Fibroblast of mammary gland (primary cell): ENCODE measurements at places on chromosomes 2 and 18.

DNA sequence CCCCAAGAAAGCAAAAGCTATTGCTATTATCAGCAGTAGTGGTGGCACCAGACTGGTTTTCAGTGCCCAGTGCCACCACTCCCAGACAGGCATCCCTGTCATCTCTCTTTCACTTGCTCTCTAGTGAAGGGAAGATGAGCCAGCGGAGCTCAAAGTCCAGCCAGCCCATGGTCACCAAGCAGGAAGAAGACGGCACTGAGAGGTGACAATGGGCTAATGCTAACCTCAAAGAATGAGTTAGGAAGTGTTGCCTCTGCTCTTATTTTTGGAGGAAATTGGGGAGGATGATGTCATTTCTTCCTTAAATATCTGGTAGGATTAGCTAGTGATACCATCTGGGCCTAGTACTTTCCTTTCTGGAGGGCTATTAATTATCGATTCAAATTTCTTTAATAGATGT is 1.7 kb downstream of the SP140 start:
- no peak for DNase-seq

- DNase-seq, result no peak
Observed at GRCh38 chr2:232447638-232448303, 8.2 kb upstream of the ALPI start.

DNA sequence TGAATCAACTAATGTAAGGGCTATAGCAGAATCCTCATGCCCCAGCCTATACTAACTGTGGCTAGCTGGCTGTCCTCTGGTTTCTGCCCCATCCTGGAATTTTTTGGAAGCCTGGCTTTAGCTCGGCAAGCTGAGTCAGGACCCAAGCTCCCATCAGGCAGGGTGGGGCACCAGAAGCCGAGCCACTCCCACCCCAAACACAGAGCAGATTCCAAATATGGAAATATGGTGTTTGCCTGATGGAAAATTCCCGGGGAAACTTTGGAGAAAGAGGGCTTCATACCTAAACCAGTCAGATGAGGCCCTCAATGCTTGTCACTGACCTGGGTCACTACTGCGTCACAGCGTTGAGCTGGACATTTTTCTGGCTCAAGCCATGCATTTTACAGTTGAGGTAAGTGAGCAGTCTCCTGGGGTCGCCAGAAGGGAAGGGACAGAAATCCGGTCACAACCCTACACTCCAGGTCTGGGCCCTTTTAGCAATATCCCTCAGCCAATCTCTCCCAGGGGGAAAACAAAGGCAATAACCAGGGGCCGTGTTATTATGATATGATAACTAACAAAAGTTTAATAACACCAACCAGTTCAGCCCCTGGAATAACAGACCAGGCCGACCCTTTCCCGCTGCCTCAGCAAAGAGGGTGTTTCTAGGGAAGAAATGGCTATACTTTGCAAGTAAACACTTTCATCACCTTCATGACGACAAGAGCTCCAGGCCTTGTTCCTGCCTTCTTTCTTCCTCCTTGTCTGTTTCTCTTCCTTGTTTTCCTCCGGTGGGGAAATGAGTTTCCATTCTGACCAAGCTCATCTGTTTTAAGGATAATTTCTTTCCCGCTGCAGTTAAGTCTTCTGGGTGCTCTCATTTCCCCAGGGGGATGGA is 37.7 kb downstream of the PSD4 start:
- peak; percentile 71 for DNase-seq

DNA sequence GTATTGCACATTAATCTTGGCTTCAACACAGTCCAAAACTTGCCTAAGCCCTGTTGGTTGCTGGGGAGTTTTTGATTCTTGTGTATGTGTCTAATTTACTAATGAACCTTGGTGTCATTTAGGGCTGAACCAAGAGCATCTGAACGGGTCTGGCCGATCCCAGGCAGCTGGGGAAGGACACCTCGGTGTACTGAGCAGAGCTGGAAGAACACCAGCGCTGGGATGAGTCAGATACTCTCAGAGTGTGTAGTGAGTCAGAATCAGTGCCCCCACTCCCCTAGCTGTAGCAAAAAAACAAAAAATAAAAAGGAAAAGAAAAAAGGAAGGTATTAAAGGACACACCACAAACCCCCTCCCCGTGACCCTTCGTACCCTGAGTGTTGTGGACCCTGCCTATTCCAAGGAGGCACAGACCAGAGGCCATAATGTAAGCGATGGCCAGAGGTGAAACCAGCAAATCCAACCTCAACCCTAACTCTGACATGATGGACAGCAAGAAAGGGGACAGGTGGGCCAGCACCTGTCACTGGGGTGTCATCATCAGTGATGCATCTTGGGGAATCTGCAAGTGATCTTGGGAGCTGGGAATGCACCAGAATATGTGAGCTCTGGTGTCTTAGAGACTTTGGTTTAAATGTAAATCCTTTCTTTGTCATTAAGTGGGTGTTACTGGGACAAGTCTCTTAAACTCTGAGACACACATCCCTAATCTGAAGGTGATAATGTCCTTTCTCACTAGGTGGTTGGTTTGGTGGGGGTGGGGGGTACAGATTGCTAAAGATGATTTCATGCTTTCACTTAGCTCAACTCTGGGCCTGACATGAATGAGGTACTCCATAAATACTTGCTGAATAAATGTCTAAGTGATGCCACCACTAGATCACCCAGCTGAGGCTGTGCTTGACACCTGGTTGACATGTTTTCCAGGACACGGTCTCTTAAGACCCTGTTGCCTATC is 34.2 kb upstream of the NCOA1 start:
- DNase-seq, result peak; percentile 87

GRCh38 chr2:20806286-20806685 is 16.6 kb downstream of the LDAH start:
- DNase-seq, result peak; percentile 44

DNA sequence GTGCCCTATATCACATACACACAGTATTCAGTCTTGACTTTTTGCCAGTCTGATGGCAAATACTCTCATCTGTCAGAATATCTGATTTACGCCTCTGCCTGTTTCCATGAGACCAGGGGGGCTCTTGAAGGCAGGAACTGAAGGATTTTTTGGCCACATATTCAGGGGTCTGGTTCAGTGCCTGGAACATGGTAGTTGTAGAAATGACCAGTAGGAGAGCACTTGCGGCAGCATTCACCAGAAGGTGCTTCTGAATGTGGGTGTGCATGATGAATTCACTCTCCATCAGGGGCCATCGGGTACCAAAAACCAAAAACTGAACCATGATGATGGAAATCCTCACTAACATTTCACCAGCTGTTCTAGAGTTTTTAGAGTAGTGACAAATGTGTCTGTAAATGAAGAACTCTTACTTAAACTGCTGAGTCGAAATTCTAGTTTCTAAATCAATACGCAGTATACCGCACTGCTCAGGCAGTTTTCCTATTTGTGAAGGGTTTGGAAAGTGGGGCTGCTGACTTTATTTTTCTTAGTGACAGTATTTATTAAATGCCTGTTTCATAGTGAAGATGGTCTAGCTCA is 54.6 kb downstream of the MERTK start:
- DNase-seq, result no peak

DNA sequence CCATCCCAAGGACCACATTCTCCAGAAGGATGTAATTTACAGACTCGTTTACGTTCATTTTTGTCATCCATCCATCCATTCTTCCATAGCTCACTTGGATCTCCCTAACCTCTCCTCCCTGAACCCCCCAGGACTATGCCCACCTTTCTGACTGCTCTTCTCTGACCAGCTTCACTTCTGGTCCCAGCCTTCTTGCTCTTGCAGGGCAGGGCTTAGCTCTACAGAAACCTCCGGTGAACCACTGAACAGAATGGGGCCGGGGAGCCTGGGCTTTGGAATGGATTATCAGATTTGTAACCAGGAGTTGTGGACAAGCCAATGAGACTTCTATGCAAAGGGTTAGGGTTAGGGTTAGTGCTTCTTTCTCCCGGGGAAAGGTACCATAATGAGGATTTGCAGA is 95.0 kb downstream of the TGFA start:
- DNase-seq, result no peak

- no peak for DNase-seq
Observed at GRCh38 chr2:46977899-46978298, 62.3 kb upstream of the MCFD2 start.

DNA sequence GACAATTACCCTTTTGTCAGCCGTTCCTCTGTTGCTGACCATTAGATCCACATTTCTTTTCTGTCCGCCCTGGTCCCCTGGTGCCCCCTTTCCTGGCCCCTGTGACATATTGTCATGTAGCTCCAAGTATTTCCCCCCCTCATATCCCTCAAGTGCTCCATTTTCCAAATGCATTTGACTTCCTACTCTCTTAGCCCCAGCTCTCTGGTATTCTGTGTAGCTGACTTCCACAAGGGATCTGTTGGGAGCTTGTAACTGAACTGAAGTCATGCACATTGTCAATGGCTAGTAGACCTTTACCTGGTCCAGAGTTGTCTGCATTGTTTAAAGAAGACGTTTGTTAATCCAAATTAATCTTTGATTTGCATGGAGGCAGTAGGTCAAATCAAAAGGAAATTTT is 34.8 kb downstream of the LIPG start:
- DNase-seq, result no peak

- peak; percentile 90 for DNase-seq
Observed at GRCh38 chr2:237092920-237093781, 7.5 kb downstream of the COPS8 start.

- peak; percentile 1 for DNase-seq
Observed at GRCh38 chr2:166464187-166464586, 29.9 kb downstream of the SCN7A start.

DNA sequence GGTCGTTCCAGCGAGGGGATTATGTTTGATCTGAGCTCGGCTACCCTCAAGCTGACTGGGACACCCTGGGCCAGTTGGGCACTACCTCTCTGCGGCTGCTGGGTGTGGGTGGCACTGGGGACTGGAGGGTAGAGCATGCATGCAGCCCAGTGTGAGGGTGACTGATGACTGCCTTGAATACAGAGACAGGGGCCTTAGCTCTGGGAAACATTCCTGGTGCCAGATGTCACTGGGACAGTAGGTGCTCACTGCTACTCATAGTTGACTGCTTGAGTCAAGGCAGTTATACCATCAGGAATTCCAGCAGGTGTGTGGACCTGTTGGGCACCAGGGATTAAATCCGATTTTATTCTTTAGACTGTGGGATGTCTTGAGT is 33.6 kb upstream of the ATP6V1B1 start:
- peak; percentile 7 for DNase-seq

DNA sequence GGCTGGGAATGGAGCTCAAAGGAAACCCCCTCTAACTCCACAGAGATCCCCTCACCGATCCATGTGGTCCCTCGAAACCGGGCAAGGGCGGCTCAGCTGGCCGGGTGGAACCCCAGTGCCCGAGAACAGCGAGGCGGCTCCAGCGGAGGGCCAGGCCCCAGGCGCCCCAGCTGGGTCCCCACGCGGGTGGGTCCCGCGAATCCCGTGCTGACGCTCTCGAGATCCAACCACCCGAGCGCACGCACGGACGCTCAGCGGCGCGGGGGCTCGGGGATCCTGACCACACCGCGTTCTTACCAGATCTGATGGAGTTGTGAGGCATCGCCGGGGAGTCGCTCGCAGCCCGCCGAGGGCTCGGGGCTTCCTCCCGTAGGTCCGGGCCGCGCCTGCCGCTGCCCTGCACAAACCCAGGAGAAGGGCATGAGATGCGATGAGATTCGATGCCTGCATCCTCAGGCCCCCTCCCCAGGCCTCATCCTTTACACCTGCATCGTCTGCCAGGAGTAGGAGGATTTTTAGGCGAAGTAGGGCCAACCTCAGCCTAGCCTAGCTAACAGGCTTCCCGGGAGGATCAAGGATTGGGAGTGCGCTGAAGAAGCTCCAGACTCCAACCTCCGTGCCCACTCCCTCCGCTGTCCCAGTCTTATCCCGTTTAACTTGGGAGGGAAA is 514 bp downstream of the PAX8 start:
- no peak for DNase-seq

DNA sequence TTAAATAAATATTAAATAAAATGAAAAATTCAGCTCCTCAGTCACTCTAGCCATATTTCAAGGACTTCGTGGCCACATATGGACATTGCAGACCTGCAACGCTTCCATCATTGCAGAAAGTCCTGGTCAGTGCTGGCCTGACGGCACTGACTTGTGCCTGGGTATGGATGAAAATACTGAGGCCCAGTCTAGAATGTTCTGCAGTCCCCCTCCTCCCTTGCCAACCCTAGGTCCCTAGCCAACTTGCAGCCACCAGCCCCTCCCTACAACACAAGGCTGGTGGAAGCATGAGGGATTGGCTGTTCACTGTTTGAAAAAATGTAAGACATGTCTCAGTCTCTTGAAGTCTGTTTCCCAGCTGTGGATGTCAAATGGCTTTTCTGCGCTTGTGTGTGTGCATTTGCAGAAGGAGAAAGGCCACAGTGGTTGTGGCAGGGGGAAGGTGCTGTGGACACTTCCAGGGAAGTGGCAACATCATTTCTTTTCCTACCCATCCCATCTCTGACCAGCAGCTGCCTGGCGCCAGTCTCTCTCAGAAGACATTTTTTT is 9.9 kb downstream of the IGFBP5 start:
- DNase-seq, result no peak

GRCh38 chr2:236969767-236970655 is 115.7 kb upstream of the COPS8 start:
- DNase-seq, result no peak

DNA sequence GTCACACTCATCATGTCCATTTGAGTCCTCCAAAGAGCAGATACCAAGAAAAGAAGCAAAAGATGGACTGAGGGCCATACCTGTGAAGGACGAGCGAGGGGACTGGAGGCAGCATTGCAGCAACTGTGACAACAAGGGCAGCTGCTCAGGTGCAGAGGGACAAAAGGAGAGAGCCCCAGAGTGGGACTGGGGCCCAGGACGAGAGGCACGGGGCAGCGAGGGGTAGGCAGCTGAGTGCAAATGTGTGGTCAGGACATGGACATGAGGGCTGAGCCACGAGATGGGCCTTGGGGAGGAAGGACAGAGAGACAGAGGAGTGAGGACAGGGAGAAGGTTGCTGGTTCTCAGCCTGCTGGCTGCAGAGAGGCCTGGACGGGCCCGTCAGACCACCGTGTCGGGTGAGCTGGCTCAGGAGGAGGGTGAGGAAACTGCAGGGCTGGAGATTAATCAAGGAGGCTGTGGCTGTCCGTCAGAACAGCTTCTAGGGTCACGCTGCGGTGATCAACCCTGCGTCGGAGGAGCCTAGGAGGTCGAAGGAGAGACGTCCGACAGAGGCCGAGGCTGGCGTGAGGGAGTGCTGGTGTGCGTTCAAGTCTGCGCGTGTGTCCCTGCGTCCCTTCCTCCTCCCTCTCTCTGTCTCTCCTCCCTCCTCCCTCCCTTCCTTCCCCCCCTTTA is 206.8 kb upstream of the HDAC4 start:
- no peak for DNase-seq

GRCh38 chr18:10059610-10060468 is 146.0 kb downstream of the VAPA start:
- DNase-seq, result no peak

DNA sequence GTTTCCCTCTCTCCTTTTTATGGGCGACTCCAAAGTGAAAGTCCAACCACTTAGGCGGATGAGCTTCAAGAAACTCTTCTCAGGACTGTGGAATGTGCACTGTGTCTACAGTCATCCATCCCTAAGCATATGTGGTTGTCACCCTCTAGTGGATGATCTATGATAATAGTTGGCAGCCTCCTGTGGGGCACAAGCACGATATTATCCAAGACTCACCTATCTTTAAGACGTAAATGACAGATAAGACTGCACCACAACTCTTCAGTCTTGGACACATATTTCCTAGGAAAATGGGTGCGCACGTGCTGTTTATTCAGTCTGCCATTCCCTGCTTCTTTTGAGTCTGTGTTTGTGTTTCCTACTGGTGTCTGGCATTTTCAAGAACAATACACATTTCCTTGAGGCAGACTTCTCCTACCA is 145.5 kb upstream of the CTAGE1 start:
- DNase-seq, result peak; percentile 92

GRCh38 chr2:231612109-231612455 is 19.4 kb downstream of the TEX44 start:
- DNase-seq, result peak; percentile 86
